Activated CD4-positive, alpha-beta T cell treated with anti-CD3 and anti-CD28 coated beads for 4 hours (primary cell): ENCODE measurements at places on chromosomes 5 and 9.

DNA sequence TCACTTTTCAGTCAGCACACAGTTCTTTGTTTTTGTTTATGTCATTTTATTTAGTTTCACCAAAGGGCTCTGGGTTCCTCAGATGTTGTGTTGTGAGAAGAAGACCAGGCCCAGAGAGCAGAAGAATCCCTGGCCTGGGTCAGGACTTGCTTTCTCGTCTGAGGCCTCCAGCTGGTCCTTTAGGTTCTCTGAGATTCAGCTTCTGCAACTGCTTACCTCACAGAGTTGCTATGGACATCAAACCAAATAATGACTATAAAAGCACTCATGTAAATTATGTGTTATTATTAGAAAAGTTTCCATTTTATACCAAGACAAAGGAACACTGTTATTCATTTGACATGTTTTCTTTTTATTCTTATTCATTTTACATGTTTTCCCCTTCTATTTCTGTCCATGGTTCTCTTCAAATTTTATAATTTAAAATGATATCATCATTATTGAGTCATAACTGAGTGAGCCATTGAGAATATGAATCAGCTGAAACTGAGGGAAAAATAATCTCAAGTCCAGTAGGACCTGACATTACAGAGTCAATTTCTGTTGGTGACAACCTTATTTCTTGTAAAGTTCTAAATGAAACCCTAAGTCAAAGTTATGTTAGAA lies 44.0 kb upstream of the GLRX start:
- DNase-seq = no peak

- no peak for DNase-seq
Measured at GRCh38 chr5:90915393-90915792, 356.8 kb downstream of the ADGRV1 start.

GRCh38 chr5:142897328-142897727 lies 127.2 kb downstream of the ARHGAP26 start:
- no peak for DNase-seq

- DNase-seq = no peak
Measured at GRCh38 chr9:126461608-126462007, 135.0 kb downstream of the MVB12B start.

DNA sequence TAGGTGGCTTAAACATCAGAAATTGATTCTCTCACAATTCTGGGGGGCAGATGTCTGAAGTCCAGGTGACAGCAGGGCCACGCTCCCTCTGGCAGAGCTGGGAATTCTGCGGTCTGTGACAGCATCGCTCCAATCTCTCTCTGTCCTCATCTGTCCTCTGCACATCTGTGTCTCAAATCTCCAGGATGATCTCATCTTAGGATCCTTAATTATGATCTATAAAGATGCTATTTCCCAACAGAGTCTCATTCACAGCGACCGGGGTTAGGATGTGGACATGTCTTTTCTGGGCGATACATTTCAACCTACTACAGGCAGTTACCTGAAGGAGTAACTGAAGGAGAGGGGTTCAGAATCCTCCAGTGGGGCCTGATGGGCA lies 31.4 kb downstream of the ANKRD33B start:
- DNase-seq = no peak

GRCh38 chr5:156188016-156188415 lies 138.9 kb upstream of the SGCD start:
- no peak for DNase-seq

GRCh38 chr5:55427157-55427556 lies 107.6 kb downstream of the PLPP1 start:
- DNase-seq = no peak

GRCh38 chr5:17663182-17663581 lies 28.9 kb downstream of the TAF11L14 start:
- DNase-seq = no peak

- no peak for DNase-seq
Measured at GRCh38 chr9:36831381-36832161, 202.5 kb downstream of the PAX5 start.

- no peak for DNase-seq
Measured at GRCh38 chr5:113020461-113021273, 44.1 kb downstream of the DCP2 start.

GRCh38 chr9:93097511-93098201 lies 1.6 kb downstream of the CARD19 start:
- DNase-seq = no peak

- no peak for DNase-seq
Measured at GRCh38 chr5:103561685-103562452, 720 bp downstream of the NUDT12 start.

- DNase-seq = no peak
Measured at GRCh38 chr5:71843111-71843510, 124.0 kb downstream of the CARTPT start.

GRCh38 chr5:124001036-124001615 lies 489.1 kb downstream of the CSNK1G3 start:
- no peak for DNase-seq

GRCh38 chr5:39249069-39249468 lies 29.7 kb upstream of the FYB1 start:
- DNase-seq = no peak

- no peak for DNase-seq
Measured at GRCh38 chr5:92372766-92373165, 989.6 kb upstream of the ARRDC3 start.

- no peak for DNase-seq
Measured at GRCh38 chr9:95726756-95727155, 148.7 kb upstream of the ERCC6L2 start.

DNA sequence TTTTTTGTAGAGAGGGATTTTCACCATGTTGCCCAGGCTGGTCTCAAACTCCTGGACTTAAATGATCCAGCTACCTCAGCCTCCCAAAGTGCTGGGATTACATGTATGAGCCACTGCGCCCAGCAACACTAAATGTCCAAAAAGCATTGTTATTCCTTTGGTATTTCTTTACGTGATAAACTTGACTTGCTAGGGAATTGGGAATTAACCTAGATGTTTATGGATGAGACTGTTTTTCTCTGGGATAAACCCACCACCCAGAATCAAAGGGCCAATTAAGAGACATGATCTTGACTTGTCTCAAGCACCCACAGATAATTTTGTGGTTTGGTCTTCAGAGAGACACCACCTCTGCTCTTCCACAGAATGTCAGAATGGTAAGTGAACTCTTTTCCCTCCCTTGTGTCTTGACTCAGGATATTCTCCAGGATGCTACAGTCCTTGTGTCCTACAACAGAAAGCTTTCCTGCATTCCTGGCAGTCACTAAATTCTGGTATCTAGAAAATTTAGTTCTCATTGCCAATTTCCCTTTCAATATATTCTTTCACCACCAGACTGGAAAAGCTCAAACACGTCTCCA lies 55.7 kb downstream of the ALDH1A1 start:
- no peak for DNase-seq

- no peak for DNase-seq
Measured at GRCh38 chr9:16217943-16218701, 652.3 kb downstream of the BNC2 start.

DNA sequence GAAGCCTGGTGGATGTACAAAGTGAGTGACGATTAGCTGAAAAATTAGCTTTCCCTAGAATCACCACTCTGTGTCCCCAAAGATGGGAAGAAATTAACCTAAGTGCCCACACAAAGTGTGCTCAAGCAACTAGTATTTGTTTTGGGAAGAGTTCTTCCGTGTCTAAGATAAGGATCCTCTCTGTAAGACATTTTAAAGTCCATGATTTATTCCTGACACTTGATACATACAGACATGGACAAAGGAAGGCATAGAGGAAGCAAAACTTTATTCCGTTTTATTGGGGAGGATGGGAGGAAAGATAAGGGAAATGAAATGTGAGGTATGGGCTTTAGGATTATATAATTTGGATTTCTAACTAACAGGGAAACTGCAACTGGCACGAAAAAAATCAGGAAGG lies 1772.6 kb downstream of the EFNA5 start:
- no peak for DNase-seq

- no peak for DNase-seq
Measured at GRCh38 chr9:96615411-96615810, 4.2 kb downstream of the CDC14B start.

GRCh38 chr9:34558919-34559623 lies 30.5 kb downstream of the CNTFR start:
- DNase-seq = no peak

- DNase-seq = no peak
Measured at GRCh38 chr5:11037080-11037479, 276.0 kb upstream of the DAP start.

GRCh38 chr9:136432591-136432990 lies 7.1 kb downstream of the INPP5E start:
- DNase-seq = no peak

DNA sequence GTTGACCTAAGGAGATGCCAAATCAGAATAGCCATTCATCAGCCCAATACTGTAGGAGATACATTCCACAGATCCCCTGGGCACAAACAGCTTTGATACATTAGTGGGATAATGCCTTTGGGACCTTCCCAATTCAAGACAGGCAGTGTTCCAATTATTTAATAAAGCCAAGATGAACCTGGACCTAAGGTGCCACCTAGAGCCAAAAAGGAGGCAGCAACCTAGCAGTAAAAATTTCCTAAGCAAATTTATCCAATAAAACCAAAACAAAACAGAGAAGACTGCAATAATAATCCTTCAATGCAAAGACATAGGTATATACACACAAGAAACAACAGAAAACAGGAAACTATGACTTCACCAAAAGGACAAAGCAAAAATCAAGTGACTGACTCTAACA lies 253.0 kb downstream of the HINT1 start:
- no peak for DNase-seq

GRCh38 chr5:153896701-153897100 lies 142.0 kb downstream of the FAM114A2 start:
- no peak for DNase-seq

GRCh38 chr5:77748160-77748559 lies 28.0 kb downstream of the TBCA start:
- no peak for DNase-seq

DNA sequence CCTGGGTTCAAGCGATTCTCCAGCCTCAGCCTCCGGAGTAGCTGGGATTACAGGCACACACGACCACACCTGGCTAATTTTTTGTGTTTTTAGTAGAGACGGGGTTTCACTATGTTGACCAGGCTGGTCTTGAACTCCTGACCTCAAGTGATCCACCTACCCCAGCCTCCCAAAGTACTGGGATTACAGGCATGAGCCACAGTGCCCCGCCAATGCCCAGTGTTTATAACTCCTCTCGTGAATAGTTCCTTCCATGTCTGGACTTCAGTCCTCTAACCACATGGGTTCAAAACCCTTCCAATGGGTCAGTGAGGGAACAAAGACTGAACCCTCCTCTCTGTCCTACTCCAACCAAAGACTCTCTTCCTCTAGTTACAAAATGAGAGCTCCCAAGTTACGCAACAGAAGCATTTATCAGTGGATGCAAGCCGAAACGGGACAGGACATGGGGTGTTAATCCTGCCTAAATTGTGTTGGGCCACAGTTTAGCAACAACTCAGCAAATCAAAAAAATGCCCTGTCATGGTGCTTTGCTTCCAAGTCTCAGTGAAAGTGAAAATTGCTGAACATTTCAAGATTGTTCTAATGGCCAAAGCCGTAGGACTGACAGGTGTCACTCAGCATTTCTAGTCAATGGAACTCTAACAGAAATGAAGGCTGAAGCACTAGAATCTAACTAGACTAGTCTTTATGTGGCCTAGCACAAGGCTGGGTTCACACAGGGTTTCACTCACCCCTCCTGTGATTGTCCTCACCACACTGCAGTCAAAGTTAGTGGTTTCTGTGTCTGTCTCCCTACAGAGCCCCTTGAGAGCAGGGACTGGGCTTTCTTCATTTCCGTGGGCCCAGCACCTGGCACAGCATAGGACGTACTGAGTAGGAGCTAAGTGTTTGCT lies 3.2 kb upstream of the TMEM245 start:
- DNase-seq = no peak

DNA sequence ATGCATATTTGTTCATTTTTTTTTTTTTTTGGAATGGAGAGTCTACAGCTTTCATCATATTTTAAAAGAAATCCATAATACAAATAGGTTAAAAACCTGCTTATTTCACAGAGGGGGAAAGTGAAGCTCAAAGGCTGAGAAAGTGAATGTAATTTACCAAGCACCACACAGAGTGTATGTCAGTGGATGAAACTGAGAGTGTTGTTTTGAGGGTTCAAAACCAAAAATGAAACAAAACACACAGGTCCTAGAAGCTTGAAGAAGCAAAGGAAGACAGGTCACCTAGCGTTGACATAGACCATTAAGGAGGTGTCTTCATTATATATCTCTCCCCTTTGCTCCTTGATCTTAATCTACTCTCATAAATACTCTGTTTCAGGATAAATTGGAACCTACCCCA lies 7.5 kb downstream of the NMUR2 start:
- DNase-seq = no peak

GRCh38 chr9:117528225-117528624 lies 113.4 kb upstream of the ASTN2 start:
- DNase-seq = no peak

DNA sequence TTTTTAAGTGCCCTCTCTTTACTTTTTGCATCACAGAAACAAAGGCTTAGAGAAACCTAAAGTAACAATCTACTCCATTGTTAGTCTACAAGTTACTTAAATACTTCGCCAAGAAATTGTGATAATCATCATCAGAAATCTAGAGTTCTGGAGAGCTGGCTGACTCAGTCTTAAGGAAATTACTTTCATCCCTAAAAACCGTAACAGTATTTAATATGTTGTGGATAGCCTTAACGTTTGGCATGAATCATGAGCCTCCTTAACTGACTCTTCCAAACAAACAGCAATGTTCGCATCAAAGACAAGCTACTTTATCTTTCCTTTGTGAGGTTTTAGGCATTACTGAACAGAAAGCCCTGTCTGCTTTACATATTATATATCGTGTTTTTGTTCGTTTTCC lies 128.7 kb downstream of the NIPBL start:
- DNase-seq = no peak
